ENCODE measurements at places on chromosomes 7 and 10. TPM values are rescaled to one million over a fixed set of nuclear protein-coding genes. Genes with fewer than 3 reads are reported as not detected.

DNA sequence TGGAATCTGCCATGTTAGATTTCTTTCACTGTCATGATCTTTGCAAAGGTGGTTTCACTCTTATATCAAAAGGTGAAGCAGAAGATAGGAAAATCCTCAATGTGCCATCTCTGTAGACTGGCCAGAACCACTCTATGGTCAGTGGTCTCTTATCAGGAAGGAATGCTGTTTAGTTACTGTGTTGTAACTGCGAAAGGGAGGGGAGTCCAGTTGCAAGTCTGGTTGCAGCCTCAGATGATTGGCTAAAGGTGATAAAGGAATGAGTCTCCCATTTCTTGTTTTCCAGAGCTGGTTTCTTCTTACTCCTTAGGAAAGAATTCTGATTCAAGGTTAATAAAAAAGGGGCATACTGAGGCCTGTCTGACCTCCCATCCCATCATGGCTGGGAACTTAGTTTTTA is 58.2 kb upstream of the ICA1 start:
- no peak for DNase-seq

DNA sequence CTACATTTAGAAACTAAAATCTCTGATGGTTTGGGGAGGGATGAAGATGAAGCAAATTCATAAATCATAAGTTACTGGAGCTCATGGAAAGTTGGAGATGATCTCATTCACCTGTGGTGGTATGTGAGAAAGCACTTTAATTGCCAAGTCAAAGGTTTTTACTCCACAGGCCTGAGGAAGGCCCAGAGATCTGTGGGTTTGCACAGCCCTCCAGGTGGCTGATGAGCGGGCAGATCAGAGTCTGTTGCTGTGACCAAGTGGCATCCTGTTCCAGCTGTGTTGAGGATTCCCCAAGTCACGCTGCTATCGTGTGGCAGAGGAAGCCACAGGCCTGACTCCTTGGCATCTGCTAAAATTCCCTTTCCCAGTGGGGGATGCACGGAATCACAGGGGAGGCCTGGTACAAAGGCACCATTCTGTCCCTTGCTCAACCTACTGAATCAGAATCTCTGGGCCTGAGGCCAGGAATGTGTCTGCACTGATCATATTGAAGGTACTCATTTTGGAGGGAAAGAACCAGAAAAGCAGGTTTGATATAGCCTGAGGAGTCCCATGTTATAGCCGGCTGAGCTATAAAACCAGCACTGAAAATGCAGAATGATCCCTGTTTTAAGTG is 19.7 kb upstream of the DDC start:
- no peak for DNase-seq

DNA sequence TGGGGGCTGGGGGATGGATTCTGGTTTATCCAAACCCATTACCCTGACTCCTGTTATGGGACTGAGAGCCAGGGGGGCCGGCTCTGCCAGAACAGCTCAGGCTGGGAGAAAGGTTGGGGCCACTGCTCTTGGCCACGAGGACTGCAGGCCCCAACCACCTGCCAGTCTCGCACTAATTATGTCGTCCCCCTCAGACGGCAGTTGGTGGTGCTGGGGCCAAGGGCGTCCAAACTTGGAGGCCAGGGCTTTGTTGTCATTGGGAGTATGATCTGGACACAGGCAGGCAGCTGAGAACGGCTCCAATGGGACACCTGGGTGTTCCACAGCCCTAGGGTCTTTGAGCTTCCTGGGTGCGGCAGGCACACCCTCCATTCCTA is 34.7 kb downstream of the DRGX start:
- peak; percentile 26 for DNase-seq

DNA sequence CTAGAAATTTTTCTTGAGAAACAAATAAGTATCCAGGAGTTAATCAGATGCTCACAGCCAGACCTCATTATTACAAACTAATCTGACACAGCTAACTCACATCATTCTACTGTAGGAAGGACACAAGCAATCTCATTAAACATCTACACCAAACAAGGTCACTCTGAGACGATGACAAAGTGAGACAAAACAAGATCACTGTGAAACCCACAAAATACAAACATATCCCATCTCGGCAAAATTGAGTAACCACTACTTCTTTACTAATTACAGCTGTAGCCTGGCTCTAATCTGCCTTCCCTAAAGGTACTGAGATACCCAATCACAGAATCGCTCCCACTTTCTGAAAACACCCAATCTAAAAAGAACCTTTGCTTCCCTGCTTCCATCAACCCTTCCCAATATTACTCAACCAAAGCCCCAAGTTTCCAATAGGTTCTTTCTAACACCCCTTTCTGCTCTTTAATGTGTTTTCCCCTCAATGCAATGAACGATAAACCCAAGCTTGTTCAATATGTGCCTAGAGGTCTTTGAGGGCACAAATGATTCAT is 26.9 kb downstream of the CCDC6 start:
- DNase-seq, result no peak

GRCh38 chr7:139583826-139584553 is 60.5 kb downstream of the CLEC2L start:
- peak; percentile 32 for DNase-seq

DNA sequence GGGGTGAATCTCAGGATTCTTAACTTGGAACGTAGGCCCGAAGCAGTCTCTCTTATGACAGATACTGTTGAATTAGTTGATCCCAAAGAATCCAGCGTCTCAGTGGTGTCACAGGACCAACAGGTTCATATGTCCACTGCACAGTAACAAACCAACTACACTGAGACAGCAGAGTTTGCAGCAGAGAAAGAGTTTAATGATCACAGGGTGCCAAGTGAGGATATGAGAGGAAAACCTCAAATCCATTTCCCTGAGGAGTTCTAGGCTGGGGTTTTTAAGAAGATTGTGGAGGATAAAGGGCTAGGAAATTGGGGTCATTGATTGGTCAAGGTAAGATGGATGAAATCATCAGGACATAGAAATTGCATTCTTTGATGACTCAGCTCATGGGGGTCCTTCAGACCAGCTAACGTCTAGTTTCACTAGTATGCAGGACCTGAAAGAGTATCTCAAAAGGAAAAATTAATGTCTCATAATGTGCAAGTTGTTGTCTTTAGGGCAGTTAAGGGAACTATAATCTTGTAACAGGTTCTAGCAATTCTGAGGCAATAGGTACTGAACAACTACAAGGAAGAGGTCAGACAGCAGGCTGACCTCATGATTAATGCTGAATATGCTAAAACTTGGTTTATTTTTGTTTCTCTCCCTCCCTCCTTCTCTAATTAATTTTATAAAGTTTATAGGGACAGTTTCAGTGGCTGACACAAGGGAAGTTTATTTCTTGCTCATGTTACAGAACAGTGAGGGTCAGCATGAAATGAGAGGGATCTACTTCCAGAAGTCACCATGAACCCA is 310.9 kb upstream of the NEBL start:
- no peak for DNase-seq

CAV2 gene
- 0.26 TPM for total RNA-seq

All from activated CD8-positive, alpha-beta memory T cell treated with anti-CD3 and anti-CD28 coated beads, Interleukin-2, amount 10 ng/mL, durations not matched to agents 7 days and 5 days (primary cell).